ENCODE measurements at places on chromosomes 16 and 17. TPM values are rescaled to one million over a fixed set of nuclear protein-coding genes. Genes with fewer than 3 reads are reported as not detected.

- DNase-seq = no peak
Measured at GRCh38 chr16:56295059-56295665, 103.9 kb downstream of the GNAO1 start.

The GLIS2 gene
- total RNA-seq = 0.77 TPM

The CHST5 gene
- total RNA-seq = not detected

The MMP15 gene
- total RNA-seq = 7.9 TPM

GRCh38 chr16:15830832-15831451 lies 25.9 kb downstream of the MYH11 start:
- no peak for DNase-seq

DNA sequence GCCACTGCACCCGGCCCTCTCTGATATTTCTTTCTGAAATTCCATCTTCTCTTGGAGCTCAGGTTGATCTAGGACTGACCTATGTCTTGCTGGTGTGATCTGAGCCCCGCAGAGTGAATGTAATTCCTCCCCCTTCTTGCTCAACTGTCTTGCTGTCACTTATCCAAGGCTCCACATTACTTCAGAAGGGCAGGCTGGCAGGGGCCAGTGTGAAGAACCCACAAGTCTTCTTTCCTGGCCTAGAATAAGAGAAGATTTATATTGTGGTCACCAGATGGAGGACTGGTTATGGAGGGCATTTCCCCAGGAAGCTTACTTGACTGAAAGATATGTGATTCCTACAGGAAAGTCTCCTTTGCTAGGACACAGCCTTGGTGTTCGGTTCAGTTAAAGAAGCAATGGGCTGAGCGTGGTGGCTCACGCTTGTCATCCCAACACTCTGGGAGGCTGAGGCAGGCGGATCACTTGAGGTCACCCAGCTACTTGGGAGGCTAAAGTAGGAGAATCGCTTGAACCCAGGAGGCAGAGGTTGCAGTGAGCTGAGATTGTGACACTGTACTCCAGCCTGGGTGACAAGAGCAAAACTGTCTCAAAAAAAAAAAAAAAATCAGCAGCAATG lies 13.4 kb downstream of the ITGAL start:
- DNase-seq = no peak

DNA sequence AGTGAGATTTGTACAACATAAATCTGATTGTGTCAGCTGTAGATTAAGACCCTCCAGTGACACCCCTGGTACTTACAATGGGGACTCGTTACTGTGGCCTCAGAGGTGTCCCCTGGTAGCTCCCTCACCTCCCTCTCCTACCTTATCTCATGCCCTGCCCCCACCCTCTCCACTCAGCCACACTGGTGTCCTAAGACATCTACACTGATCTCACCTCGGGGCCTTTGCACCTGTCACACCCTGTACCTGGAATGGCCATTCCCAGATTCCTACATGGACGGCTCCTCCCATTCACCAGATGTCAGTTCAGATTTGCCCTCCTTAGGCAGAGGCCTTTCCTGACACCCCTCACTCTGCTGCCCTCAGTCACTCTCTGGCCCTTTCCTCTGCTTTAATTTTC lies 319.3 kb downstream of the CPPED1 start:
- DNase-seq = no peak

GRCh38 chr17:56806949-56807348 lies 26.8 kb downstream of the C17orf67 start:
- DNase-seq = no peak

DNA sequence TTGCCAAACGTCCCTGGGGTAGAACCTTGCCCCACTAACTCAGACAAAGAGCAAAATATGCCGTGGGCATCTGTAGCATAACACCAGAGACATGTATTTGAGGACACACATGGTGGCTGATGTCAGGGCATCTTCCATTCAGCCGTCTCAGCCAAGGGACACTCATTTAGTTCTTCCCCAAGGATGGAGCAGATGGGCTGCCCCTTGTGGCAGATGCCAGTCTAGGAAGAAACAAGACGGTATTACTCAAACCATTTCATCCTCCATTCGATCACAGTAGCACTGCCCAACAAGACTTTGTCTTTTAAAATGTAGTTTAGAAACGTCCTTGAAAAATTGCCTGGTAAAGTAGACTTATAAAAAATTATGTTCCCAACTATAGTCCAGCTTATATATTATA lies 937.6 kb upstream of the EEF2KMT start:
- DNase-seq = no peak

DNA sequence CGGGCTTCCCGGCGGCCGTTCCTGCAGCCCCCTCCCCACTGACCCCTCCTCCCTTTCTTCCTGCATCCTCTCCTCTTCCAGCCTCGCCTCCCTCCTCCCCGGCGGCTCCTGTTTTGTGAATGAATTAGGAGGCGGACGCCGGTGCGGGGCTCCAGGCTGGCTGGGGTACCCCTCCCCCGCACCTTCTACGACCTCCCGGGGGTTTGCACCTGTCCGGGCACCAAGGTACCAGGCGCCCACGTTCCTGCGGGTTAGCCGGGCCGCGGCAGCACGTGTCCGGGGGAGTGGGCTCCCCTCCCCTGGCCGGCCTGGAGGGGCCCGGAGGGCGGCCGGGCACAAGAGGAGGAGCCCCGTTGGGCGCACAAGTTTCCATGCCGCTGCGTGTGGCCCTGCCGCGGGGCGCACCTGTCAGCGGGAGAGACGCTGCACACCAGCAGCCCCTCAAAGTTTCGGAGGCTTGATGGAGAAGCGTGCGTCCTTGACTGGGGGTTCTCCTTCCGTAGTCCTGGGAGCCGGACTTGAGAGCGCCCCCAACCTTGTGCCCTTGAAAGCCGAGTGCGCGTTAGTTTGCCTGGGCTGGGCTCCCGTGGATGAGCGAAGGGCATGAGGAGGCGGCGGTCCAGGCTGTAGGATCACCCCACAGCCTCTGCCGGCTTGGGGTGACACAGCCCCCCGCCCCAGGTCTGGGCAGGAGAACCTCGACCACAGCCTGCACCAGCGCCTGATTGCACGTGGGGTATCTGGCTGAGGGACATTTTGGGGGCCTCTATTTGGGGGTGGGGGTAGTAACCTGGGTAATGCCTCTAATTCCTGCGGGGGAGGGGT lies 1.2 kb downstream of the HAS3 start:
- DNase-seq = no peak

The TANGO6 gene
- 16.9 TPM for total RNA-seq

The CNGB1 gene
- total RNA-seq = under 0.01 TPM

The RSL1D1 gene
- total RNA-seq = 68.7 TPM

DNA sequence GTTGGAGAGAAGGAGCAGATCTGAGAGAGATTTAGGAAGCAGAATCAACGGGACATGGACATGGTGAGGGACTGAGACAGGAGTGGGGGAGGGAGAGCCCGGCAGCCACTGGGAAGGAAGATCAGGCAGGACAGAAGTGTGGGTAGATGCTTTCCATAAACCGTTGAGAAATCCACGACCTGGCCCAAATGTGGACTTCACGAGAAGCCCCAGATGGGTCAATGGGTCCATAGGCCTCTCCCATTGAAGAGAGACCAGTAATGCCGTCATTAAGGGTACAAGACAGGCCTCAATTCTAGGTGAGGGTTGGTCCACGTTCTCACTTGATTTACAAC lies 530 bp upstream of the CCL22 start:
- DNase-seq = no peak

The PPP1R27 gene
- total RNA-seq = not detected

DNA sequence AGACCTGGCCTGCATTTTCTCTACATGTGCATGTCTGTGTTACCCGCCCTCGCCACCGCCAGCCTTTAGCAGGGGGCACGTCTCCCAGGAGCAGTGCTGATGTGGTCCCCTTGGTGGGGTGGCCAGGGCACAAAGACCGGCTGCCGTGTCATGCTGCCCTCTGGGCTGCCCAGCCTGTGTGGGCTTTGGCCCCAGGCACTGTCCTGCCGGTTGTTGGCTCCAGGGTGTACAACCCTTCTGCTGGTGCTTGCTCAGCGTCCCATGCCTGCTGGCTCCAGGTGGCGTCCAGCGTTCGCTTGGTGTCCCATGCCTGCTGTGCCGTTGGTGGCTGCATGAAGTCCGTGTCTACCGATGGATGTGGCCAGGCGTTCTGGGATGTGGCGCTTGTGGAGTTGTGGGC lies 4.1 kb downstream of the BAIAP2 start:
- DNase-seq = no peak

- no peak for DNase-seq
Measured at GRCh38 chr17:31389657-31390381, 1.7 kb upstream of the RAB11FIP4 start.

The SEZ6L2 gene
- 2.9 TPM for total RNA-seq

DNA sequence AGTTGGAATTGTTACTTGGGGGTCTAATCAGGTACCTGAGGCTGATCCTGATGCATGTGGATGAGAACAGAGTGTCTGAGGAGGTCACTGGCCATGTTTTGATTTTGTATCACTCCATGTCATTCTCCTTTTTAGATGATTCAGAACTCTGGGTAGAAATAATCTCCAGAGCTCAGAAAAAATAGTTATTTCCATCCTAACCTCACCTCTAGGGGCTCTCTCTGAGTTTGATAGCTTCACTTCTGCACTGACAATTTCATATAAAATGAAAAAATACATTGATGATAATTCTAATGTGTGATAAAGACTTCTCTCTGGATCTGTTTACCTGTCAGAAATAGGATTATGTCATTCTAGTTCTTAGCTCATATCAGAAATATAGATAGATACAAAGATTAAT lies 6.2 kb upstream of the KRT12 start:
- no peak for DNase-seq

GRCh38 chr17:78356101-78356713 lies 3.7 kb downstream of the SOCS3 start:
- DNase-seq = peak; percentile 98

DNA sequence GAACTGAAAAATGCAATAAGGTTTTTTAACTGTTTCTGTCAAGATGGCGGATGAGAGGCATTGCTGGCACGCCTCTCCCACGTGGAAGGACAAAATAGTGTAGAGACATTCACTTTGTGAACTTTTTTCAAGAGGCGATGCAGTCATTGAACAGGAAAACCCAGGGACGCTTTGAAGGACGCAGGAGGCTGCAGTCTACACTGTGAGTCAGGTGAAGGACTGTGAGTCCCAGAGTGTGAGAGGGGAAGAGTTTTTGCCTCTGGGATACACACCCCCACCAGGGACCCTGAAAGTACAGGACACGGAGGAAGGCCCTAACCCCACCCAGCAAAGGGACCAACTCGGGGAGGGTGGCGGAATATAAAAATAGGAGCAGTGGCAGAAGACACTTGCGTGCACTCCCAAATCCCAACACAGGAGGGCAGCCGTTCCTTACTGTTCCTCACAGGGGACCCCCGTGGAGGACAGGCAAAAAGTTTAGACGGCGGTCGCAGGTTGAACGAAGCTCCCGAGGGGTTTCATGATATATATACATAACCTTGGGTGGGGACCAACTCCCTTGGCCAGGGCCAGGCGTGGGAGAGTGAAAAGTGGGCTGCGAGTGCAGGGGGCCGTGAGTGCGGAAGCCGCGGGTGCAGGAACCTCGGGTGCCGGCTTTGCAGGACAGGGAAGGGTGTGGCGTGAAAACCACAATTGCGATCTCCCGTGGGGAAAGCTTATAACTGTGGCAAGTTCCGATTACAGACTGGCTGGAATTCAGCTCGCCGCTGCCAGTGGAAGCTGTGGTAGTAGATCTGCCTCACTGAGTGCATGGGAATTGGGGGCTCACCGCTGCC lies 82.0 kb upstream of the ALOX12 start:
- DNase-seq = peak; percentile 15

GRCh38 chr17:57622683-57623433 lies 122.2 kb downstream of the CCDC182 start:
- peak; percentile 48 for DNase-seq

DNA sequence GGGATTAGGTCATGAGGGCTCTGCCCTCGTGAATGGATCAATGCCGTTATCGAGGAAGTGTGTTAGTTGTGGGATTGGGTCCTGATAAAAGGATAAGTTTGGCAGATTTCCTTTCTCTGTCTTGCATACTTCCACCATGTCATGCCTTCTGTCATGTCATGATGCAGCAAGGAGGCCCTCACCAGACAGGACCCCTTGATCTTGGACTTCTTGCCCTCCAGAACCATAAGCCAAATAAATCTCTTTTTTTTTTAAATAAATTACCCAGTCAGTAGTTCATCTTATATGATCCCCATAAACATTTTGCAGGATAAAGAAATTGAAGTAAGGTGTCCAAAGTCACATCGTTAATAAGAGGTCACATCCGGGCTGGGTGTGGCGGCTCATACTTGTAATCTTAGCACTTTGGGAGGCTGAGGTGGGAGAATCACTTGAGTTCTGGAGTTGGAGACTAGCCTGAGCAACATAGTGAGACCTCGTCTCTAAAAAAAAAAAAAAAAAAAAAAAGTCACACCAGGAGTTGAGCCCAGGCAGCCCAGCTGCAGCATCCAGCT lies 25.2 kb downstream of the HEXIM2 start:
- no peak for DNase-seq

The SETD1A gene
- total RNA-seq = 1.3 TPM

GRCh38 chr17:79739148-79740062 lies 8.7 kb downstream of the ENPP7 start:
- no peak for DNase-seq

DNA sequence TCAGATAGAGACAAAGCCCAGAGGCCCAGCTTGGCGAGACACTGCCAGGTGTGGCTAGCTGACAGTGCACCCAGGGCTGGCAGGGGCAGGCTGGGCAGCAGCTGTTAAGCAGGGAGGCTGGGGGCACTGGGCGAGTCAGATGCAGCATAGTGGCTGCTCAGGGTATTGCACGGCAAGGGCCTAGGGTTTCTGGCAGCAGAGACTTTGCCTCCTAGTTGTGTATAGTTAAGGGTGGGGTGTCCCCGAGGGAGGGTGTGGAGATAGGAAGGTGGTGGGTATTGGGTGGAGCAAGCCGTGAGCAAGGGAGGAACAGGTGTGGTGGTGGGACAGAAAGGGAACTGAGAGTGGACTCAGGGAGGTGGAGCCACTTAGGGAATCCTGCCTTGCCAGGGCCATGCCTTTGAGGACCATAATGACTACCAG lies 66.0 kb downstream of the SMPD3 start:
- DNase-seq = no peak

The SLC35G6 gene
- total RNA-seq = not detected

The CHMP1A gene
- total RNA-seq = 162 TPM

DNA sequence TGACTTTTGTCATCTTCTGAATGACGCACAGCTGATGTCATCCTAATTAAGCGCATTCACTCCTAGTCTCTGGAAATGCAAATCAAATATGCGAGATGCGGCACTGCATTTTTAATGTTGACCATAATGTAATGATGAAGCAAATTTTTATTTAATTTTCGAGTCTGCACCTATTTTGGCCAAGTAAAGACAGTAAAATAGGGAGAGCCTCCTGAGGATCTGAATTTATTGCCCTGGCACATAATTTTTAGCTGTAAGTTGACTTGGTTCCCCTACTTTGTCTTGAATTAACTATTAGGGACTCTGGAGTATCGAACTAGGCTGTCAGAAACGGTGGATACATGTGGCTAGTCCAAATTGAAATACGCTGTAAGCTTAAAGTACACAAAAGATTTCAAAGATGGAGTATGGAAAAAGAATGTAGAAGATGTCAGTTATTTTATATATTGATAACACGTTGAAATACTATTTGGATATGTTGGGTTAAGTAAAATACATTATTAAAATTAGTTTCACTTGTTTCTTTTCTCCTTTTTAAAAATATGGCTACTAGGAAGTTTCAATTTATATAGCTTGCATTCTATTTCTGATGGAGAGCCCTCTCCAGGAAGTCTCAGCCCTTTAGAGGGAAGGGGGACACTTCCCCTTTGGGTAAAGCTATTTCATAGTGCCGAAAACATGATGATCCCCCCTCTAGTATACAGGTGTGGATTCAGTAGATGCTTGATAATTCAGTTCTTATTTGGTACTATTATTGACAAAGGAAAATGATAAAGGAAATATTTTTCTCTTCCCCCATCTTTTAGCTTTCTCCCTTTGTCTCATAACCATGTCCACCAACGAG lies 991 bp downstream of the KPNA2 start:
- DNase-seq = peak; percentile 70

GRCh38 chr17:62092784-62093183 lies 27.7 kb upstream of the MED13 start:
- peak; percentile 55 for DNase-seq

The KRT25 gene
- total RNA-seq = not detected

The KRTAP3-2 gene
- not detected for total RNA-seq

Data from bronchial epithelial cell (primary cell).